ENCODE measurements at places on chromosomes 2 and 18.

DNA sequence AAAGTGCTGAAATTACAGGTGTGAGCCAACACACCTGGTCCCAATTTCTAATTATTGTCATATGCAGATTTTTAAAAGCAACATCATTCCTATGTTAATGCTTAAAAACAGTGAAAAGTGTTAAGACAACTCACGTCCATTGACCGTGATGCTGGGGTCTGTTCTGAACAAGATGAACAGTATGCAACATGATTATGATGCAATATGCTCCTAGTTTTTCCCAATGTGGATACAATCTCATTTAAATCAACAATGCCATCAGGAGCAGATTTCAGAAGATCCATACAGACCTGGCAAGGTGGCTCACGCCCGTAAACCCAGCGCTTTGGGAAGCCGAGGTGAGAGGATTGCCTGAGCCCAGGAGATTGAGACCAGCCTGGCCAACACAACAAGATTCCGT is 31.5 kb downstream of the E2F6 start:
- DNase-seq = no peak

GRCh38 chr2:42028571-42029148 is 19.2 kb upstream of the PKDCC start:
- peak; percentile 66 for DNase-seq

- DNase-seq = no peak
These were observed 353.1 kb downstream of the CMPK2 start for GRCh38 chr2:6512589-6512988.

- DNase-seq = no peak
These were observed 78.3 kb upstream of the CRIM1 start for GRCh38 chr2:36277146-36277808.

DNA sequence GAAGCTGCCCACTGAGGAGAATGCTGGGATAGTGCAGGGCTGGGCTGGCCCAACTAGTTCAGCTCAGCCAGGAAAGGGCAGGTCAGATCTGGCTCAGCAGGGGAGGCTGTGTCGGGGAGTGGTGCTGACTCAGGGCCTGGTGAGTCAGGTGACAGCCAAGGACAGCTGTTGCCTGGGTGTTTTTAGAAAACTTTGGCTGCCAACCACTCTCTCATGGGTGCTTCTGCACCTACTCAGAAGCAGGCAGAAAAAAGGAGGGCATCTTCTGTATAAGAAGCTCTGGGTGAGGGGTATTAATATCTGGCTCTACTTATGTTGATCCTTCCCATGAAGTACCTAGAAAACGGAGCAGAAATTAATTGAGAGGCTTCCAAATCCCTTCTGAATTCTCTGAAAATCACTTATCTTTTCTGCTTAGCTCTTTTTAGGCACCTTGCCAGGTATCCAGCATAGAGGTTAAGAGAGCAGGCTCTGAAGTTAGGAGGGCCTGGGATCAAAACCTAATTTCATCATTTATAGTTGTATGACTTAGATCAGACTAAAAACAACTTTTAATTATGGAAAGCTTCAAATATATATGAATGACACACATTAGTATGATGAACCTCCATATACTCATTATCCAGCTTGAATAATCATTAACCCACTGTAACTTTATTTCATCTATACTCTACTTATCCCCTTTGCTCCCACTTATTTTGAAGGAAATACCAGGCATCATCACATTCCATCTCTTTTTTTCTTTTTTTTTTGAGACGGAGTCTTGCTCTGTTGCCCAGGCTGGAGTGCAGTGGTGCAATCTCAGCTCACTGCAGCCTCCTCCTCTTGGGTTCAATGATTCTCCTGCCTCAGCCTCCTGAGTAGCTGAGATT is 15.5 kb upstream of the RAB10 start:
- DNase-seq = peak; percentile 81

- no peak for DNase-seq
These were observed 16.5 kb upstream of the OR6B3 start for GRCh38 chr2:240069829-240070228.

GRCh38 chr2:70128005-70128404 is 40.7 kb downstream of the PCBP1 start:
- DNase-seq = no peak

GRCh38 chr18:57121542-57122112 is 25.3 kb upstream of the BOD1L2 start:
- DNase-seq = no peak
